ENCODE measurements at places on chromosomes 3 and 15.

DNA sequence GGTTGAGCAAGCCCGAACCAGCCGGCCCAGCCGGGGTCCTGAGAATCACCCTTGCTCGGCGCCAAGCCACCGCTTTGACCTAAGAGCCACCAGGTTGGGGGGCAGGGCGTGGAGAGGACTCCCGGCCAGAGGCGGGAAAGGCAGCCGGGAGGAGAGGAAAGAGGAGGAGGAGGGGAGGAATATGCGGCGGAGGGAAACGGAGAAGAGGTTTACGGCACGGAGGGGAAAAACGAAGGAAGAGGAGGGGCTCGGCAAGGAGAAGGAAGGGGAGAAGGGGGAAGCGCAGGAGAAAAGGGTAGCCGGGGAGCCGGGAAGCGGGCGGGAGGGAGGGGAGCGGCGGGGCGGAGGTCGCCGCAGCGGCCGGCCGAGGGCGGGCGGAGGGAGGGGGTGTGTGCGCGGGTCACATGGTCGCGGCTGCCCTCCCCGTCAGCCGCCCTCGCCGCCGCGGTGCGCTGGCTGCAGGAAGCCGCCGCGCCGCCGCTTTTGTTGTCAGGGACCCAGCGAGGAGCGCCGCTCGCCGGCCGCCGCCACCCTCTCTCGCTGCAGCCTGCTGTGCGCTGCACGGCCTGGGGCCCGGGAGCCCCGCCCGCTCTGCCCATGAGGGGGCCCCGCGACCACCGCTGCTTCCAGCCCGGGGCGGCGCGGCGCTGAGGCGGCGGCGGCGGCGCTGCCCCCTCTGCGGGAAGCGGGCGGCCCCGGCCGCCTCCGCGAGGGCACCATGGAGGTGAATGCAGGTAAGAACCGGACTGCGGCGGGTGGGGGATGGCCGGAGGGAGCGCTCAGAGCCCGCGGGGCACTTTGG is at the start of gene NR1D2:
TSS of gene NR1D2 (plus strand) at position 426 of the 802 bp plus-strand sequence. CDS start at position 719, 293 bp downstream.
- peak; percentile 92 for DNase-seq

GRCh38 chr3:77071809-77072208 is 31.9 kb downstream of the ROBO2 start:
- no peak for DNase-seq

DNA sequence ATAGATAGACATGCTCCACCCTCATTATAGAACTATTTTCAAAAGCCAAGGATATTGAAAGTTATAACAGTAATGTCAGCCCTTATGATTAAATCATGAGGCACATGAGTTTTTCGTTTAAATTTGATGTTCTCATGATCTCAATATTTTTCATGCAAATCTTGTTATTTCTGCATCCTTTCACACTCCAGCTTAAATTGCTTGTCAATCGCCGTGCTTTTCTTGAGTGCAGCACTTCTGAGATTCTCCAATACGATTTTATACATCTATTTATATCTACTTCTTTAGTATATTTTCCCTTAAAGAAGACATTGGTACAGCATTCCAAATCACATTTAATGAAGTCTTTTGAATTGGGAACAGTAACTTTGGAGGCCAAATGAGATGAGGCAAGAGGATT is 171.2 kb upstream of the GBE1 start:
- no peak for DNase-seq

- DNase-seq: no peak
These were observed 308.0 kb upstream of the THBS1 start for GRCh38 chr15:39272901-39273300.

- no peak for DNase-seq
These were observed 608.8 kb downstream of the FOXP1 start for GRCh38 chr3:70974747-70975146.

- no peak for DNase-seq
These were observed 210.0 kb upstream of the TRIM42 start for GRCh38 chr3:140467796-140468315.

- DNase-seq: no peak
These were observed 164.6 kb upstream of the ARHGEF26 start for GRCh38 chr3:153956613-153957012.

DNA sequence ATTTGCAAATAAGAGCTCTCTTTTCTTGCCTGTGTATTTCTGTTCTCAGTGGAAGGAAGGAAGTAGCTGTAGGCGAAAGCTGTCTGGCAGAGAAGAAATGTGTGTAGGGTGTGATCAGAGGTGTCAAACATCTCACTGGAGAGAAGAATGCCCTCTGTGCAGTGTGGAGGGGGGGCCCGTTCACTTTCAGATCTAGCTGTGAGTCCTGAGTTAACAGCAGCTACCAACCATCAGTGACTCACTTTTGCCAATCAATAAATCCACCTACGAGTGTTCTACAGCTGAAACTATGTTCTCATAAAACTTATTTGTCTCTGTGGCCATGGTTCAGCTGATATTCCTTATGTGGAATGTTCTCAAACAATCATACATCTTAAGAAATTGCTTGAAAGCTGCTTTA is 103.7 kb downstream of the FRMD4B start:
- DNase-seq: peak; percentile 23

DNA sequence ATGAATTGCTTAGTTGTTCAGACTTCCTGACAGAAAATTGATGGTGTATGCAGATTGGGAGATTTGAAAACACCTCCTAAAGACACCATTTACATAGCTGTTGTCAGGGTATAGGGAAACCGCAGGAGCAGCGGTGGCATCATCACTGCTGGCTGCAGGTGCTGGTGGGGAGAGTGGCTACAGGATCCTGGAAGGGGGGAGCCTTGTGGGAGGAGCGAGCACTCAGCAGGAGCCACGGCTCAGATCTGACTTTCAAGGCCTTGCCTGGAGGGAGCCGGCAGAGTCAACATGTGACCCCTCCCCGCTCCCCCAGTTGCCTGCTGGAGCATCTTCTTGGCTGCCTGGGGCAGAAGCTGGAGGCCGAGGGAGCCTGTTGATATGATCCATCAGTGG is 26.1 kb downstream of the EDEM1 start:
- DNase-seq: no peak

DNA sequence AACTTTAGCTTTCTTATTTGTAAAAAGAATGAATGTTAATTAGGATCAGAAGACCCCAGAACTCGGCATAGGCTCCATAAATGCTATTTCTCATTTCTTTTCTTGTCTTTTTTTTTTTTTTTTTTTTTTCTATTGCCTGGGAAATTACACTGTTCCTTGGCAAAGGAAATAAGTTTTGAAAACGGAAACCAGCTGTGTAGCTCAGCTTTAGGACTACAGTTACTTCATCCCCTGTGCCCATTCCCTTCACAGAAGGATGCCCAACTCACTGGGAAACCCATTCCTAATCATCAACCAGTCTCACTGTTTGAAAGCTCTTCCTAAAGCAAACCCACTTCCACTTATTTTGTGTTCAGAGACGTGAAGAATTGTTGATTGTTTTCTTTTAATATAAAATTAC is 254.0 kb upstream of the IL12A start:
- DNase-seq: no peak

DNA sequence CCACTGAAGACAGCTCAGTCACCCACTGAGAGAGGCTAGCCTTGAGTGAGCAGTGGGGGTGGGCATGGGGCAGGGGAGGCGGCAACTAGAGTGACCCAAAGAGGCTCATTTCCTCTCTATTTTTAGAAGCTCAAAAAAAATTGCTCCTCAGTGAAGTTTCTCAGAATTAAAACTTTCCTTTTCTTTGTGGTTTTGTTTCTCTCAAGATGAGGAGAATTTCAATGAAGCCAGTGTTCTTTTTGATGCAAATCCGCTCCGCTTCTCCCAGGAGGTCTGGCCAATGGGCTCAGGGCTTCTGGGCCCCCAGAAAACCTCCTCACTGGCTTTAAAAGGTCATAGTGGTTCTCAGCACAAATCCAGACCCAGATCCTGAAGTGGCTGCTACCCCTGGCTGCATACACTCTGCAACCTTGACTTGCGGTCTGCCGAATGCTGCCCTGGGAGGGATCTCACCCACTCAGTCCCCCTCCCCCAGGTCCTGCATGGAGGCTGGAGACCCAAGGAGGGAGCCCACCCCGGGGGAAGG is at the start of gene ACSBG1:
TSS of gene ACSBG1 (minus strand) at position 51 of the 526 bp plus-strand sequence. CDS start 64 bp downstream, outside the sequence.
- no peak for DNase-seq

- no peak for DNase-seq
These were observed 11.4 kb downstream of the ZFAND6 start for GRCh38 chr15:80070840-80071239.

Measured in urothelium cell line (cell line).